NCI-H1694 treated with DMSO at 0.1 percent for 48 hours (cell line): ENCODE measurements at places on chromosomes 13 and 19.

GRCh38 chr13:88153353-88153752 lies 482.2 kb downstream of the SLITRK5 start:
- DNase-seq: no peak

- no peak for DNase-seq
Observed at GRCh38 chr13:29936956-29937355, 86.5 kb upstream of the UBL3 start.

- no peak for DNase-seq
Observed at GRCh38 chr13:102930566-102930965, 84.7 kb downstream of the ERCC5 start.

DNA sequence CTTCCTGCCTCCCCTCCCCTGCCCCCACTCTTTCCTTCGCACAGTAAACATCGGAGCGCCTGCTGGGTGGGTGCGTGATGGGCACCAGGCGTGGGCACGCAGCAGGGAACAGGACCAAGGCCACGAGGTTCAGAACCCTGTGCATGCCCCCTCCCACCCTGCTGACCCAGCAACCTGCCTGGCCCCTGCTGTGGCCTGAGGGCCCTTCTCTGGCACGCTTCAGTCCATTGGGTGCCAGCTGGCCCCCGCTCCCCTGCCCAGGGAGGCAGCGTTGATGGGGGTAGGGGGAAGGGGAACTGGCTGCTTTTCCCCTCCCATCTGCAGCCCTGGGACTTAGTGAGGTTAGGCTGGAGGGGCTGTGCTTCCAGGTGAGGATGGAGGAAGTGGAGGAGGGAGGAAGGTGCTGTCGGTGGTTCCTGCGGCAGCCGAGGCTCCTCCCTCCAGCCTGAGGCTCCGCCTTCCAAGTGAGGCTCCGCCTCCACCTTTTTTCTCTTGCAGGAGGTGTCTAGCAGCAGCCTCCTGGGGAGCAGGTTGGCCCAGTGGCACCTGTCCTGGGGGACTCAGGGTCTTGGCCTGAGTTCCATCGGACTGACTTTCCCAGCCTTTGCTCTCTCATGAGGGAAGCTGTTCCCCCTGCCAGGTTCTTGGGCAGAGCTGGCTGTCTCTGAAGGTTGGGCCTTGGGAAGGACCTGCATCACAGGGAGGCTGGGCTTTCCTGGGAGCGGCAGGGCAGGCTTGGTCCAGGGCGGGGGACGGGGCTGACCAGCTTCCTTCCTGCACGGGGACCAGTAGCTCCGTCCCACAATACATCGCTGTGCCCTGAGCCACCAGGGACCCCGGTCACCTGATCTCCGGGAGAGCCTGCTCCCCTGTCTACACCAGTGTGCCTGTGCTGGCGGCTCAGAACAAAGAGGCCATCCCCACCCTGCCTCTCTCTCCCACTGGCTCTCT lies 7.3 kb downstream of the PIAS4 start:
- no peak for DNase-seq

GRCh38 chr13:108188260-108188659 lies 27.1 kb downstream of the LIG4 start:
- DNase-seq: no peak

- no peak for DNase-seq
Observed at GRCh38 chr13:108037348-108037747, 178.0 kb downstream of the LIG4 start.

GRCh38 chr19:10670182-10670581 lies 16.0 kb downstream of the ILF3 start:
- DNase-seq: no peak

GRCh38 chr19:28569132-28570131 lies 643.5 kb downstream of the UQCRFS1 start:
- DNase-seq: no peak

DNA sequence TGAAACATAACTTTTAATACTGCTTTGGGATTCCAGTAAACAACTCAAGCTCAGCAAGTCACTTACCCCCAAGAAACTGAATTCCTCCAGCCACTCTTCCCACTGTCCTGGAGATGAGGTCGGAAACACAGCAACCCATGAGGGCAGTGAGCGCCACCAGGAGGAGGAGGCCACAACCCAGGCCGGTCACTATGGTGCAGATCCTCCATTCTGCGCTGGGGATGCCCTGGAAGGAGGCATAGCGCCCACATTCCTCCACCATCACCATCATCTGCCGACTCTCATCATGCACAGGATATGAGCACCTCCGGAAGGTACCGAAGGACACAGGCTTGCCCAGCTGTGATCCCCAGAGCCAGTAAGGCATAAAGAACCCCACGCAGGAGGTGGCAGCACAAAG lies 2.2 kb downstream of the LHFPL6 start:
- DNase-seq: no peak

DNA sequence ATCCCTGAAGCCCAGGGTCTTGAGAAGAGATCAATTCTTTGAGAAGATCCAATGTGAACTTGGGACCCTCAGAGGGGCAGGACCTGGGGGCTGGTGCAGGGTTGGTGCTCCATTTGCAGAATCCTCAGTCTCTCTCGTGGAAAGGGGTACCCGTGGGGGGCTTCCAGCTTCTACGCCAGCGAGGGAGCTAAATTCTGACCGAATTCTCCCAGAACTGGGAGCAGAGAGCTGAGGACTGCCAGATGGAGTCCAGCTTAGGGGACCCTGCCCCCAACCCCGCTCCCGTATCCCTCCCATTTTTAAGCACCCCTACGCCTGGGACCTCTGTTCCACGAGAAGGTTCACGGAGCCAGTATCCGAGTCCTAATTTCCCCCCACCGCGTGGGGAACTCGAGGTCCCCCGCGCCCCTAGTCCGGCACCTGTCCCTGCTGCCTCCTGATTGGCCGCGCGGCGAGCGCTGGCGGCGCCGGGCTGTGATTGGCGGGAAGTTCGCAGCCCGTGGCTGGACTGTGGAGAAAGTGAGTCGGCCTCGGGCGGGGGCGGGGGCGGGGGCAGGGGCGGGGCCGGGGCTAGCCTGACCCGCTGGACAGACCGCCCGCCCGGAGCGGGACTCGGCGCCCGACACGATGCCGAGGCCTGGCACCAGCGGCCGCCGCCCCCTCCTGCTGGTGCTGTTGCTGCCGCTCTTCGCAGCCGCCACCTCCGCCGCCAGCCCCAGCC lies 4.4 kb upstream of the LTBP4 start:
- DNase-seq: no peak

DNA sequence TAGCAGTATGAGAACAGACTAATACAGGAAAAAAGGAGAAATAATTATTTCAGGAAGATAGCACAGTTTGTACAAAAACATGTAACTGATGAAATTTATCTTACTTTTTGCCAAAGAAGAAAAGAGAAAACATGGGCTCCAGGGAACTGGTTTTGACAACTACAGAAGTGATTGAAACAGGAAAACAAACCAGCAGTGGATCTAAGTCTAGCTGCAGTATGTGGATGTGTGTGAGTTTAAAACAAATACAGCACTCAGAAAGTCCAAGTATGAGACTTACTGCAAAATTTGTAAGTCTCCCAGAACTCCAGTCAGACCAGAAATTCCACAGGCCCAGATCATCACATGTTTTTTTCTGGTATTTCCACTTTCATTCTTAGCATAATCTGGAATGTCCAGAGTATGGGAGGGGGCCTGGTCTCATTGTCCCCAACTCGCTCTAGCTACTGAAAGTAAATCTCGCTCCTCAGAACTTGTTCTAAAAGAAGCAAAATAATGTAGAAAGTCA lies 259.5 kb downstream of the NHLRC3 start:
- no peak for DNase-seq

DNA sequence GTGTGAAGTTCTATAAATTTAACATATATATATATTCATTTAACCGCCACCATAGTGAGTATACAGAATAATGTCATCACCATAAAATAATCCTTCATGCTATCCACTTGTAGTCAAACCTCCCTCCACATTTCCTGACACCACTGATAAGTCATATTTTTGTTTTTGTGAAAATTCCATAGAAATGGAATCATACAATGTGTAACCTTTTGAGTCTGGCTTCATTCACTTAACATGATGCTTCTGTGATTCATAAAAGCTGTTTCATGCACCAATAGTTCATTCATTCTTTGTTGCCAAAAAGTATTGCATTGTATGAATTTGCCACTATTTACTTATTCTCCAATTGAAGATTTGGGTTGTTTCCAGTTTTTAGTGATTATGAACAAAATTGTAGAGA lies 497.5 kb upstream of the PCDH20 start:
- DNase-seq: no peak

GRCh38 chr13:70568571-70568970 lies 460.3 kb upstream of the KLHL1 start:
- DNase-seq: peak; percentile 37

- no peak for DNase-seq
Observed at GRCh38 chr13:45545686-45546409, 69.7 kb downstream of the ERICH6B start.

GRCh38 chr13:28000567-28000966 lies 12.1 kb upstream of the URAD start:
- DNase-seq: no peak

DNA sequence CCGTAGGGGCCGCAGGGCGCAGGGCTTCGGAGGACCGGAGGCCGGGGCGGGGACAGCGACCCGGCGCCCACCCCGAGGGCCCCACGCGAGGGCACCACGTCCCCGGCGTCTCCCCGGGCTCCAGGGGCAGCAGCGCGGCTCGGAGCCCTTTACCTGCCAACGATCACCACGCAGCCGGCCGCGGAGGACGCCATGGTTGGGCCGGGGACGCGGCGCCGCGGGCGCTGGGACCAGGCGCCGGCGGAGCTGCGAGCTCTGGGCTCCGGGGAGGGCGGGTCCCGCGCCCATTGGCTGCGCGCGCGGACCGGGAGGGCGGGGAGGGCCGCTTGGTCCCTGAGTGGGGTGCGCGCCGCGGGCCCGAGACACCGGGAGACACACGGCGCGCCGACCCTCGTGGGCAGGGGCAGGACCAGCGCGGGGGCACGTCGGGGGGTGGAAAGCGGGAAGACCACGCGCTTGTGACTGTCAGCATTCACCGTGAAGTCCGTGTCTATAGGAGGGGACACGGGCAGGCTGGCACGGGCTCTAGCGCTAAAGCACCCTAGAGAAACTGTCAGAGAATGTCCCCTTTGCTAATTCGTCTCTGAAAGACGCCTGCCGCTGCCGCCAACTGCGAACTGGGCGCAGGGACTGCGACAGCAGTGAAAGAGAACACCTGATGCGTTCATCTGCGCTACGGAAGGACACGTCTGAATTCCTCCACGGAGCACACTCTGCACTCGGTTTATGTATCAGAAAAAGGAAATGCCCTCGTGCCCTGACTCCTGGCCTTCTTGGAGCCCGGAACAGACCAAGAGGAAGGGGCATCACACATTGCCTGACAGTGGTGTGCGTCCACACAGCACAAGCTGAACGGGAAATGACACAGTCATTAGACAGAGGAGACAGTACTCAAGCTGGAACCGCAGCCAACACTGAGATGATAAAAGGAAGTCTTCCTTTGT lies at the start of gene CRYL1:
CRYL1 (minus strand) TSS at position 257 of the 944 bp plus-strand sequence; CDS start at position 194, 63 bp downstream.
- peak; percentile 58 for DNase-seq

GRCh38 chr19:1987197-1988187 lies 28.0 kb downstream of the BTBD2 start:
- DNase-seq: no peak

GRCh38 chr13:106696719-106697118 lies 128.8 kb upstream of the ARGLU1 start:
- no peak for DNase-seq

DNA sequence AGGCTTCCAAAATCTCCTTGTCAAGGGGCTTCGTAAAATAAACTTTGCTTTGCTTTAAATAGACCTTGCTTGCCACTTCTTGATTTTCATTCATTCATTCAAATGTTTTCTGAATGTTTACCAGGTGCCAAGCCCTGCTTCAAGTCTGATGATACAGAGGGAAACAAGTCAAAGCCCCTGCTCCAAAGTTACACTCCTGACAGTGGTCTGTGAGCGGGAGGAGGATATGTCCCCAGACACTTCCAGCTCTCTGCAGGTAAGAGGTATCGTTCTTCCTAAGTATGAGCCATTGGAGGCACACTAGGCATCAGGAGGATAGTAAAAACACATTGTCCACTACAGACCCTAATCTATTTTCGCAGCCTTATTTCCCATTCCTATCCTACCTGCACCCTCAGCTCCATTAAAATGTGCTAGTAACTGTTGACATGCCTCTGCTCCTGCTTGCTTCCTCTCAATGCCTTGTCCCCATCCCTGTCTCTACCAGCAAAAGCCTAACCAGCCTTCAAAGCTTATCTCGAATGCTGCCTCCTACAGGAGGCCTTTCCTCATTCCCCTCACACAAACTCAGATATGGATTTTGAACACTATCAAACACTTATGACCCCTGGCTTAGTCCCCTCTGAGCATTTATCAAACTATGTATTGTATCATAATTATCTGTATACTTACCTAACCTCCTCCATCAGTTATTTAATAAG lies 6.2 kb upstream of the WBP4 start:
- DNase-seq: no peak

DNA sequence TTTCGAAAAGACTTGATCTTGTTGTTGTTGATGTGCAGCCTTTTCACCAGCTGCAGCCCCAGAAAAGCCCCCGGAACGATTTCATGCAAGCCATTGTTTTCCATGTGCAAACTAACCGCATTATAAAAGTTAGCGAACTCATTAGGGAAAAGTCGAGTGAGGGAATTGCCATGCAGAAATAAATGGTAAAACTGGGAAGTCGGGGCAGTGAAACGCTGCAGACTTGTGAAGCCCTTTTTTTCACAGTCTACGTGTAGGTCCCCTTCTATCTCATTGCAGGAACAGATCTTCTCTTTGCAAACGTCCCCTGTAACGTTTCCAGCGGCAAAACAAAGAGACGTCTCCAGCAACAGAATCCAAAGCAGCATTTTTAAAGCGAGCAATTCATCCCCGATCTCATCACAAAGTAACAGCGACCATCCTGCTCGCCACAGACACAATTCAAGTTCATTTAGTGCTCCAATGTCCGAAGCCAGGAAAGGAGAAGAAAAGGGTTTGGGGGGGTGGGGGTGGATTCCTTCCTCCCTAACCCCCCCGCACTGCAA lies 1.1 kb downstream of the SLITRK1 start:
- no peak for DNase-seq

- DNase-seq: no peak
Observed at GRCh38 chr13:95754069-95754468, 77.1 kb downstream of the DNAJC3 start.

DNA sequence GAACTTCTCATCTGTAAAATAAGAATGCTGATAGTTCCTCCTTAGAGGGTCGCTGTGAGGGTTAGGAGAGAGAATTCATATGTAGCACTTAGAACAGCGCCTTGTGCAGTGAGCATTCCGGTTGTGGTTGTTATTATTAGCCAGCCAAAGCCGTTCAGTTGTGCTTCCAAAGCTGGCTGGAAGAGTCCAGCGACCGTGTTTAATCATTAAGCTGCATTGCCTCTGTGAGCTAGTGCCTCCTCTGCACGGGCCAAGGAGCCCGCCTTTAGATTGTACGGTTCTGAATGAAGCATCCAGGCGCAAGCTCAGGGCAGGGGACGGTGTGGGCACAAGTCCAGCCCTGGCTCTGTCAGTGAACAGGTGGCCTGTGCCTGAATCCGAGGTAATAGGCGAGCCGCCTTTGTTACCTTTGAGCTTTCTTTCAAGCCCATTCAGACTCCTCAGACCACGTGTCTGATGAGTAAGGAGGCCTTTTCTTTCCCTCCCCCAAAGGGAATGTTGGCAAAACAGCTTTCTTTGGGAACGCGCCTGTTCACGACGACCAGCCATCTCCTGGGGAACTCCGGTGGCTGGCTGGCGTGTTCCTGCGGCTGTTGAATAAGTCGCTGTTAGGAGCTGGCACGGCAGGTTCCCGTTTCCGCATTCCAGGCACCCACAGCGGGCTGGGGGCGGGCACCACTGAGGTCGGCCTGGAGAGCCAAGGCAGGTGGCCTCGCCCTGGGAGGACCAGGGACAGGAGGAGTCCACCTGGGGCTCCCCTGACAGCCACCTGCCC lies 25.1 kb downstream of the SIPA1L3 start:
- DNase-seq: peak; percentile 60

- DNase-seq: no peak
Observed at GRCh38 chr13:112603641-112604225, 15.8 kb upstream of the TUBGCP3 start.
